ENCODE measurements at places on chromosomes 3 and 15. TPM values are rescaled to one million over a fixed set of nuclear protein-coding genes. Genes with fewer than 3 reads are reported as not detected.

Gene CHRNA5
- polyA plus RNA-seq, result 4.6 TPM

Gene KY
- 1.7 TPM for polyA plus RNA-seq

Gene PLSCR5
- 0.37 TPM for polyA plus RNA-seq

Gene SPPL2A
- polyA plus RNA-seq, result 29.9 TPM

Gene STXBP5L
- polyA plus RNA-seq, result 9.3 TPM

Gene DAZL
- polyA plus RNA-seq, result 0.20 TPM

Gene SLC2A2
- not detected for polyA plus RNA-seq

Gene MYD88
- polyA plus RNA-seq, result not detected

Gene ANKUB1
- polyA plus RNA-seq, result not detected

Gene LRRC2
- not detected for polyA plus RNA-seq

Gene CCR9
- polyA plus RNA-seq, result not detected

Gene PIK3CA
- polyA plus RNA-seq, result 15.2 TPM

Gene SLC27A2
- polyA plus RNA-seq, result 3.5 TPM

Gene LRRC31
- polyA plus RNA-seq, result not detected

Gene IDH2
- 84.7 TPM for polyA plus RNA-seq
